ENCODE measurements at places on chromosomes 12 and 14.

DNA sequence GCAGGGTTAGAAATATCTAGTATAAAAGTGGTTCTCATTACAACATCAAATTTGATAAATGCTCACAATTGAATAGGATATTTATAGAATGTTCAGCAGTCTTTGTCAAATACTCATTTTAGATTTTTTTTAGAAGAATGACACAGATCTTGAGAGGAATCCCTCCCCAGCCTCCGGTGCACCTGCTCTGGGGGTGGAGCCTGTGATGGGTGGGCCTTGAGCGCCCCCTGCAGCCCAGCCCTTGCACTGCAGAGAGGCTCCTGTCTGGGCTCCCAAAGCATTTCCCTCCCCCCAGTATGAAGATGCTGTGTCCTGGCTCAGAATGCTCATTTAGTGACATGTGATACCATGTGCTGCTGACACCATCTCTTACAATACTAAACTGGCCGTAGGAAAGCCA, 792.3 kb downstream of the TMEM121 start:
- no peak for DNase-seq

DNA sequence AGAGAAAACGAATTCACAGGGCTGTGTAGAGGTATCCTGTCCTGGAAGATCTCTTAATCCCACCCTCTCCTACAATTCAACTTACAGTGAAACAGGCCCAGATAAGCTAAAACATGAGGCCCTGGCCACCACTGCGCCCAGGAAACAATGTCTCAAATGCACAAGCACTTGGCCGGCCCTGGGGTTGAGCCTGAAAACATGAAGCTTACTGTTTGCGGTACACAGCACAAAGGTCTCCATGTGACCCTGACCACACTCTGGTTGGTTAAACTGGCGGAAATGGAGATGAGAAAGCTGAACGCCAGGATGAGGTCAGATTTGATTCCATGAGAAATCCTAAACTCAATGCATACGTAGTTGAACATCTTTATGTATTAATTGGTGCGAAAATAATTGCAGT, 16.4 kb downstream of the WSB2 start:
- no peak for DNase-seq

GRCh38 chr14:54698501-54698900, 131.6 kb downstream of the SAMD4A start:
- no peak for DNase-seq

GRCh38 chr12:114835031-114835430, 151.1 kb upstream of the TBX3 start:
- DNase-seq: no peak

DNA sequence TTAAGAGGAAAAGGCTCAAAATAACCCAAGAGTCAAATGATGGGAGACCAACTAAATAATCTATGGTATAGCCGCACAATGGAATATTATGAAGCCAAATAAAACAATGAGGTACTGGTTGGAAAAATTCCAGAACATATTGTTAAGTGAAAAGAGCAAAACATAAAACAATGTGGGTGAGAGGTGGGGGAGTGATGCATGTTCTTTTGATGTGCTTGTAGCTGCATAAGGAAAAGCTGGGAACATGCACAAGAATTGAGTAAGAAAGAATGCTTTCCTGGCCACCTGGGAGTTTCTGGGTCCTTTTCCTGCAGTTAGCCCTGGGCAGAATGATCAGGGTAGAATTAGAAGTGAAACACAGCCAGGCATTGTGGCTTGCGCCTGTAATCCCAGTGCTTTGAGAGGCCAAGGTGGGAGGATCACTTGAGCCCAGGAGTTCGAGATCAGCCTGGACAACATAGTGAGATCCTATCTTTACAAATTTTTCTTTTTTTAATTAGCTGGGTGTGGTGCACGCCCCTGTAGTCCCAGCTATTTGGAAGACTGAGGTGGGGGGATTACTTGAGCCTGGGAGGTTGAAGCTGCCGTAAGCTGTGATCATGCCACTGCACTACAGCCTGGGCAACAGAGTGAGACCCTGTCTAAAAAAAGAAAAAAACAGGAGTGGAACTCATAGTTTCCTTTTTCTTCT, 7.9 kb downstream of the ABCB9 start:
- no peak for DNase-seq

GRCh38 chr14:105168496-105168978, at the start of gene JAG2:
Gene JAG2 (minus strand): TSS chr14:105168776. CDS start chr14:105168420, 356 bp downstream.
- DNase-seq: peak; percentile 53

- DNase-seq: no peak
These were observed 217.4 kb downstream of the ZFP36L1 start for GRCh38 chr14:68575426-68575825.

GRCh38 chr12:118150625-118151024, 14.7 kb downstream of the PEBP1 start:
- DNase-seq: no peak

Measured in colonic mucosa (tissue), 4 donors.